Activated CD4-positive, alpha-beta T cell treated with anti-CD3 and anti-CD28 coated beads, Interleukin-2, amount 10 ng/mL, durations not matched to agents 7 days and 5 days (primary cell): ENCODE measurements at places on chromosomes 5 and 9.

- DNase-seq: no peak
These were observed 8.7 kb upstream of the MTX3 start for GRCh38 chr5:79999722-80000121.

- DNase-seq: no peak
These were observed 15.3 kb upstream of the FAM120A start for GRCh38 chr9:93436218-93436617.

DNA sequence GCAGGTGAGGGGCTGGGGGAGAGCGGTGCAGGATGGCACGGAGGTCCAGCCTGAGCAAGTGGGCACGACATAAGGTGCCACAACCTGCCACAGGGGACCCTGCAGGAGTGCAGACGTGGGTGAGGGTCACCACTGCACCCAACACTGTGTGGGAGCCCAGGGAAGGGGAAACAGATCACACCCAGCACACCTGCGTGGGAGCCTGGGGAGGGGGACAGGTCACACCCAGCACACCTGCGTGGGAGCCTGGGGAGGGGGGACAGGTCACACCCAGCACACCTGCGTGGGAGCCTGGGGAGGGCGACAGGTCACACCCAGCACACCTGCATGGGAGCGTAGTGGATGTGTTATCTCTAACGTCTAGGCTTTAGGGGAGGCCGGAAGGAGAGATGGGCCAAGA is 47.4 kb upstream of the CLPTM1L start:
- no peak for DNase-seq

GRCh38 chr9:38018958-38019602 is 49.9 kb downstream of the SHB start:
- no peak for DNase-seq

DNA sequence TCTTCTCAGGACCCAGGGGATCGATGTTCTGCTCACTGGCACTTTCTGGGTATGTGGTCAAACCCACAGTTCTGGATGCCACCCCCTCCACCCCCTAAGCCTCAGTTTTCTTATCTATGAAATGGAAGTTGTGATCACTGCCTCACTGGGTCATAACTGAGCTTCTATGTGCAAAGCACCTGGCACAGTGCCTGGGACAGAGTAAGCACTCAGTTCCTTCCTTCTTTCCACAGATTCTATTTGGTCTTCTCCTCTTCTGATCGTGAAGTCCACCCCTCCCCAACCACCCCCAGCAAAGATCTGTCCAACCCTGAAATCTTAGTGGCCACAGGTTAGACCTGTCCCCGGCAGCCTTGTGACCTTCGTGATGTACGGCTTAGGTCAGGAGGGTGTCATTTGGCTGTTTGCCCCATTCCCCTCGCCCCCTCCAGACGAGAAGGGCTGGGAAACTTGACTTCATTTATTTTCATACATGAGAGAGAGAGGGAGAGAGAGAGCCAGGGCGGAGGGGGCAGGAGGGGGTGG is 181.4 kb downstream of the FGF18 start:
- DNase-seq: no peak

- no peak for DNase-seq
These were observed 257.6 kb downstream of the SEMA5A start for GRCh38 chr5:9288234-9288633.

DNA sequence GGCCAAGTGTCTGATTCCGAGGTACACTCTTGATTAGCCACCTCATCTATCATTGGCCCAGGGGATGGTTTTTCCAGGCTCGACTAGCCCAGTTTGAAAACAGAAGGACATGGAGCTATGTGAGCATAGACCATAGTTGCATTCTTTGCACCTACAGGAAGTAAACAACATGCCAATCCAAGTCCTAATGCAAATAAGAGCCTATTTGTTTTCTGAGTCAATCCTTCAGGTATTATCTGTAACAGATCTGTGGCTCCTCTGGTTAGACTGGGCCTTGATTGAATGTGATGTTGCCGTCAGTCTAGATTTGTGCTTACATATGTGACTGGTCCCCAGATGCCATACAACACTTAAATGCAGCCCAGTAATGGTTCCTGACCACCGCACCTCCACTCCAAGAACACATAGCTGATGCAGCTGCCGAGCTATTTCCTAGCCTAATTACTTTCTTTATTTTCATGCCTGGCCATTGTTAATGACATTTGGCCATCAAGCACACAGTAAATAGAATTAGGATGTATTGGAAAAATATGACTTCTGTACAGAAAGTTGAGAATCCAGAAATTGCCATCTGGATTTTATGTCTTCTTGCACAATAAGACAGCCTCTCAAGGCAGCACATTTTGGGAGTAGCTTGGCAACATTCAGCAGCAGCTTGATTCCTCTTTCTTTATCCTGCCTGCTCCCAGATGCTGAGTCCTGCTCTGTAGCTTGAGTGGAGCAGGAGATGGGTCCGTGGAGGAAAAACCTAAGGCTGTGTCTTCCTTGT is 29.5 kb upstream of the ARHGAP26 start:
- DNase-seq: no peak

DNA sequence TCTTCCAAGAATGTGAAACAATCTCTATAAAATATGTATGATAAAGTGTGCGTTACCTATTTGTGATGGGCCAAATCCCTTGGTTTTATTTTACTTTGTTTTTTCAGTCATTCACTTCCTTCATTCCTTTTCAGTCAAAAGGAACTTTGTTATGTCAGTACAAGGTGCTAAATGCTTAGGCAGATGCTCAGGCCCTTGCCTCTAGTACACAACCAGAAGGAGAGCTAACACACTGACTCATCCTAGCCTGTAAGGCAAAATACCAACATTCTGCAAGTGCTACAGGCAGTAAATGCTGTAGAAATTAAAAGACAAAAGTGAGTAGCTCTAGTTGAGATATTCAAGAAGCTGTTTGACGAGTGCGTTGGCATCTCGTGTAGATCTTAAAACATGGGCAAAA is 49.4 kb downstream of the TRPM6 start:
- no peak for DNase-seq

GRCh38 chr5:64587370-64587769 is 81.6 kb downstream of the RGS7BP start:
- DNase-seq: no peak

DNA sequence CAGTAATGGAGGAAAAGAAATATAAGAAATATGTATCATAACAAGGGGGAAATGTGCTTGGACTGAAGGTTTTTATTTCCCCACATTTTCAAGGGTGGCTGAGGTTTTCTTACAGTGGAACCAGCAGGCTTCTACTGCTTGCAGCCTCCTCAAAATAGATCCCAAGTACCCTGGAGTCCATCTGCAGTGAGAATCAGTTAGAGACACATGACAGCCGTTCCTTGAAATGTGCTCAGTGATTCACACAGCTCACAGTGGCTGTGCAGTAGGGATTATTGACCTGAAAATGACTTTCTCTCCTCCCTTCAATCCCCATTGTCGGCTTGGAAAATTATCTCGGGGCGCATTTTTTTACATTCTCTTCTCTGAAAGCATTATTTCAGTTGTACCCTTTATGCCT is 832.0 kb downstream of the TLR4 start:
- no peak for DNase-seq

DNA sequence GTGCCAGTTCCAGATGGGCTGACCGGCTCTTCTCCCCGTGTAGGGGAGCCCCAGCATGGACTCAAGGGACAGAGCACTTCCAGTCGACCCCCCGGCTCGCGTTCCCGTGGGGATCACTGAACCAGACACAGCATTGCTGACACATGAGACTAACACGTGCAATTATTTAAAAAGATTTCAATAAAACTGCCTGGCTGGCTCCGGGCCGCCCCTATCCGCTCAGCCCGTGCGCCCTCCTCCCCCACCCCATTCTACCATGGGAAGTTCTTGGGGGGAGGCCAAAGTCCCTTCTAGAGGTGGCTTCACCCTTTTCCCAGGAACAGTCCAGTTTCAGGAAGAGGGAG is 4.7 kb downstream of the TESK1 start:
- DNase-seq: no peak

DNA sequence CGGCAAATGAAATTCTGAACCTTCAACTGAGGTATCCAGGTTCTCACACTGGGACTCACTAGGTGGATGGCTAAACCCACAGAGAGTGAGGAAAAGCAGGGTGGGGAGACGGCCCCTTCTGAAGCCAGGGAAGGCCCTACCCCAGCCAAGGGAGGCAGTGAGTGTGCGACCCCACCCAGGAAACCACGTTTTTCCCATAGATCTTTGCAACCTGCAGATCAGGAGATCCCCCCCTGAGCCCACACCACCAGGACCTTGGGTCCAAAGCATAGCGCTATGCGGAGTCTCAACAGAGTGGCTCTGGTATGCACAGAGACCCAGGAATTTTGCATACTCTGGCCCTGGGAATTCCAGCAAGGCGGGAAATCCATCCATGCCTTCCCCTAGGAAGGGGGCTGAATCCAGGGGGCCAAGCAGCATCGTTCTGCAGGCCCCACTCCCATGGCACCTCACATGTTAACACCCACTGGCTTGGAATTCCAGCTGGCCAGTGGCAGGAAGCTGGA is 19.9 kb downstream of the DTWD2 start:
- DNase-seq: no peak

- no peak for DNase-seq
These were observed 397.6 kb downstream of the SEMA5A start for GRCh38 chr5:9148242-9148641.

DNA sequence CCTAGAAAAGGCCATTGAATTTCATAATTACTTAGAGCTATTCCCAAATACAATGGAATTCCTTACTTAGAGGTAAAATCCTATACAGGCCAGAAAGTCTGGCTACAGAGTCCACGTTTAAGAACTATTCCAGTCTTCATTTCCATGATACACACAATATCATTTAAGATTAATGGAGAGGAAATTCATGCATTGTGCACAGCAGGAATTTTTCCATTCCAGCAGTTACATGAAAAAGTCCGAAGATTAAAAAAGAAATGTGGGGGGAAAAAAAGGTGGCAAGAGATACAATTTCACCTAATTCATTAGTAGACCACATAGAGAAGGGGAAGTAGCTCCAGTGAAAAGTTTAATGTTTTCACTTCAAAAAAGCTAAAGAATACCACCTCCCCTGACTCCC is 63.1 kb downstream of the CHD1 start:
- DNase-seq: no peak

- DNase-seq: no peak
These were observed 578.4 kb downstream of the CCDC171 start for GRCh38 chr9:16131264-16131663.

DNA sequence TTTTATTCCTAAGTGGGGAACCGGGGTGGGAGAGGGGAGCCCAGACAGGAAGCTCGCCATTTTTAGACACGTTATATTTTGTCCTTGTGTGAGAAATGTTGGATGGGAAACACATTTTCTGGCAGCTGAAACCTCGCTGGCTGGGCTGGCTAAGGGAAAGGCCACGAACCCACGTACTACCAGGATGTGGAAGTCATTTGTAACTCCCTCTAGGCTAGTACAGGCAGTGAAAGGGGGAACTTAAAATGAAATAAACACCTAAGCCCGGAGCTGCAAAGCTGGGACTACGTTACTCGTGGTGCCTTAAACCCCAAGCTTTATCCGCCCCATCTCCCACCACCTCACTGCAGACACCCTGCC is 42.5 kb downstream of the TMEM174 start:
- DNase-seq: no peak

DNA sequence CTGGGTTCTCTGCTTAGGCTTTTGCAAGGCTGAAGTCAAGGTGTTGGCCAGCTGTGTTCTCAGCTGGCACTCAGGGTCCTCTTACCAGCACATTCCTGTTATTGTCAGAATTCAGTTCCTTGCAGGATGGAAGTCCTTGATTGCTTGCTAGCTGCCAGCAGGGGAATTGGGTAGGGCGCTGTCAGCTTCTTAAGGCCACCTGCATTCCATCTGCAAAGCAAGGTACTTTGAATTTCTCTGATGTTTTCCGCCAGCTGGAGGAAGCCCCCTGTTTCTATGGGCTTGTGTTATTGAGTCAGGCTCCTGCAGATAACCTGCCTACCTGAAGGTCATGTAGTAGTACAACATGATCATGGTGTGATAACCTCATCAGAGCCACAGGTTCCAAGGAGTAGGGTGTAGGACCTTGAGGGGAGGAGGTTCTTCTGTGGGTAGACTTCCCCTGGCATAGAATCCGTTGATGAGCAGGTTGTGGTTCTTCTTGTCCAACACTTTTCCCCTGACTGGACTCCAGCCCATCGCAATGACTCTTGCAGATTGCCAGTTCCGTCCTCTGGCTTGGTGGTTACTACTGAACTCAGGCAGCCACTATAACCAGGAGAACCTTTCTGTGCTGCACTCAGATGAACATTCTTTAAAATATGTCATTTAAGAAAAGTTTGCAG is 6.8 kb downstream of the TENT4A start:
- DNase-seq: no peak

GRCh38 chr5:153999995-154000394 is 38.7 kb downstream of the FAM114A2 start:
- DNase-seq: no peak

DNA sequence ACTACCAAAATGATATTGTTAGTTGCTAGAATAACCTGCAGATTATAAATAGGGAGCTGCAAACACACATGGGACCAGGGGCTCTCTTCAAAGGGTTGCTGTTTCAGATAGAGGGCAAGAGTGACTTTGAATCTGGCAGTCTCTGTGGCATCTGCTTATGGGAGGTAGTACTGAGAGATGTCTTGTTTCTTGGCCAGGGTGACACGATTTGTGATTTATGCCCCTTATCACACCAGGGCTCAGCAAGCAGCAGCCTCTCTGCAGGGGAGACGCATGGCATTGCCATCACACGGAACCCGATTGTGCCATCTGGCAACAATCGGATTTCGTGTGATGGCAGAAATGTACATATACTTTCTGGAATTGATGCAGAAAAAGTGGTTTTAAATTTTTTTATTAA is 615.6 kb downstream of the ZNF608 start:
- no peak for DNase-seq

DNA sequence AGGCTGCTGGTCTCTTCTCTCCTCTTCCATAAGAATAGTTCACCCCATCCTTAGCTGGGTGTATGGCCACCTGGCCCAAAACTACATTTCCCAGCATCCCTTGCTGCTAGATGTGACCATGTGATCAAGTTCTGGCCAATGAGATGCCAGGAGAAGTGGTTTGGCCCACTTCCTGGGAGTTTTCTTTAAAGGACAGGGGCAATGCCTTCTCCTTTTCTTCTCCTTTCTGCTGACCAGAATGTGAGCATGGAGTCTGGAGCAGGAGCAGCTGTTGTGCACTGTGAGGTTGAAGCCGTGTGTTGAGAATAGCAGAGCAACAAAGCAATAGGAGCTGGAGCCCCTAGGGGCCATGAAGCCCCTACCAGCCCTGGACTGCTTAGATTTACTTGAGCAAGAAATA is 36.8 kb downstream of the C9orf50 start:
- peak; percentile 76 for DNase-seq

- no peak for DNase-seq
These were observed 56.3 kb downstream of the TMEM174 start for GRCh38 chr5:73229271-73229670.

- DNase-seq: no peak
These were observed 38.1 kb downstream of the LPAR1 start for GRCh38 chr9:111000202-111000601.

DNA sequence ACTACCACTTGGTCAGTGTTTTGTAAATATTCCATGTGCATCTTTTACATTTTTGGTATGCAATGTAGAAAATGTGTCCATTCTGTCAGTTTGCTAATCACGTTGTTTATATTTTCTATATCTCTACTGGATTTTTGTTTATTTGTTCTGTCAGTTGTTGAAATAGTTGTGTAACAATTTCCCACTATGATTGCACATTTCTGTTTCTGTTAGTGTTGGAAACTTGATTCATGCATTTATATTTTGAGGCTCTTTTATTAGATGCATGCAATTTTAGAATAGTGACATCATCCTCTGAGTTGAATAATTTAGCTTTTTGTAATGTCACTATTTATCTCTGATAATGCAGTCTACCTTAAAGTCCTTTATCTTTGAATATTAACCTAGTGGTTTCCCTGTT is 25.8 kb upstream of the LECT2 start:
- DNase-seq: no peak

GRCh38 chr9:132783006-132783405 is 95.1 kb downstream of the AK8 start:
- DNase-seq: no peak
